Amniotic epithelial cell (primary cell): ENCODE measurements at places on chromosomes 1 and 21.

GRCh38 chr1:94675373-94675772 is 133.8 kb upstream of the F3 start:
- peak; percentile 88 for DNase-seq

DNA sequence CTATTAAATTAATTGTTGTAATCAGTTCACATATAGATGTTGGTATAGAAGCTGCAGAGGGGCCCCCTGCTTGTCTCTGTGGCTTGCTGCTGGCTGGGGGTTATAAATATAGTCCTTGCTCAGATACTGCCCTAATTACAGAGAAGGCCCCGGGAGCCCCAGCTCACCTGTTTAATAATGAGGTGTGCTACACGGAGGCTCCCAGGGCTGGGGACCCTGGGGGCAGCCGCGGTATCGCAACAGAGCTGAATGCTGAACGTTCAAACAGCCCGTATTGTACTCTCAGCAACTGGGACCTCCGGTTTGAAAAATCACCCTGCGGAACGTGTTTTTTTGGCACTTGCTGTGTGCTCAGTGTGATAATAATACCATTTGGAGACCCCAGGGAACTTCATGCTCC is 309.3 kb downstream of the CAMTA1 start:
- no peak for DNase-seq

DNA sequence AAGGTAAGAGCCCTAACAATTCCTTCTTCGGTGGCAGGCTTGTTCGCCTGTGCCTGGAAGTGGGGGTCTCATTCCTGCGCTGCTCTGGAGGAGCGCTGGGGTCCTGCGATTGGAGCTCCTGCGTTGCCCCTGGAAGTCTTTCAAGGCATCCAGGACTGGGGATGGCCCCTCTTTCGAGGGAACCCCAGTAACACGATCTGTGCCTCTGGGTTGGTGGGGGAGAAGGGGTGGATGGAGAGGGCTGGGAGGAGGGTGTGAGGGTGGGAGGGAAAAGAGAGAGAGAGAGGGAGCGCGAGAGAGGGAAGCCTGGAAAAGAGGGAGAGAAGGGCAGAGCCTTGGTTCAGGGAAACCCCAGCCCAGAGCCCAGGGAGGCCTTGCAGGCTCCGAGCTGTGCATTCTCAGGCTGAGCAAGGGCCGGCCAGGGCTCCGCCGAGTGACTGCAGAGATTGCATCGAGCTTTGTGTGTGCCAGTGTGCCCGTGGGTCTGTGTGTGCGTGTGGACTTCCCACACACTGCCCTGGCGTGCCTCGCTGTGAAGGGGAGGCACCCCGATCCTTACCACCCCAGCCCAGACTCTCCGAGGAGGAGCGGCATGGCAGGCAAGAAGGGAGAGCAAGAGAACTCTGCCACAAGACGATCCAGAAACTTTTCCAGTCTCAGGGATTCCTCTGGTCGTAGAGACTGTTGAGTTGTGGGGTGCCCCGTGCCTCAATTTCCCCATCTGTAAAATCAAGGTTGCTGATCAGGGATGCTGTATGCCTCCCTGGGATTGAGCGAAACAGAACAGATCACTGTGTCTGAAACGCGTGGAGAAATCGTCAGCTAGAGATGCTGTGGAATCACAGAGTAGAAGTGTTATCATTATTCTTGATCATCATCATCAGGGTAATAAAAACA is 619 bp downstream of the BCL9 start:
- peak; percentile 51 for DNase-seq

DNA sequence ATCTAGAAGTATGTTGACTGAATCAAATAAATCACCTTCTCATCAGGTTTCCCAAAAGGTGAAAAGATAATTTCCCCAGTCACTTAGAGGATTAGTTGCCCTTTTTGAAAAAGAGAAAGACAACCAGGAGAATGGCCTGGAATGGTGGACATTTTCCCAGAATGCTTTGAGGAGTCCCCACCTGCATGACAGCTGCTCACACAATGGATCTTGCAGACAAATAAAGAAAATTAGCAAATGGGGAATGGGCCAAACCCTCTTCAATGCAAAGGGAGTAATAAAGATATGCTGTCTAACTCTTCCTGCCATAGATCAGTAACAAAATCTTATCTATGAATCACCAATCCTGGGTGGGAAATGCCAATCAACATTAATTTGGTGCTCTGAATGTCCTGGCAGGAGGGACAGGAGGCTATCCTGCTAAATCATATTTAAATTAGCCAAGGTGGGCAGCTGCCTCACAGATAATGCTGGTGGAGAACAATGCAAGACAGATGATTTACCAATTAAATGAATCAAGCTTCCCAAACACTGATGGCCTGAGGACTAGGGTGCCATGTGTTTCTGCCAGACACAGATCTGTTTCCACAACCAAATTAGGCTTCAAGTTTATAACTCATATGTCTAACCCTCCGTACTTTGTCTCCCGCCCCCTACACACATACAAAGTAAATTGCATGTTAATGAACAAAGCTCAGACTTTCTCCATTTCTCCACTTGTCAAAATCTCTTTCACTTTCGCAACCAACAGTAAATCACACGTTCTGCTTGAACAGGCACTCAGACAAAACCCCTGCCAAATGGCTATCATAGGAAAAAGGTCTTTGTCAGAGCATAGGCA is 488.0 kb upstream of the PLXNA2 start:
- no peak for DNase-seq

DNA sequence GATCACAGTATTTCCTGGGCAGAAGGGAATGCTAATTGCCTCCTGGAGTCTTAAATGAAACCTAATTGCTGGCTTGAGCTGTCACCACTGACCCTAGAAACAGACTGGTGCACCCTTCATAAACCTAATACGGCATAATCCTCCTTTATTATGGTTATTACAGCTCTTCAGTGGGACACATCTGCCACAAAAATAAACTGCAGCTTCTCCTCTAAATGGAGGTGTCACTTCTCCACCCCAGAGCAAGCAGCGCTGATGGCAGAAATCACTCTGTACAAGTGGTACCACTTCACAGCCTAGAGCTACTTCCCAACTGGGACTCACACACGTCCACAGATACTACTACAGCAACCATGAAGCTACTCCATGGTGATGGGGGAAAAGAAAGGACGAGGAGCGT is 11.1 kb downstream of the PTPN14 start:
- no peak for DNase-seq

DNA sequence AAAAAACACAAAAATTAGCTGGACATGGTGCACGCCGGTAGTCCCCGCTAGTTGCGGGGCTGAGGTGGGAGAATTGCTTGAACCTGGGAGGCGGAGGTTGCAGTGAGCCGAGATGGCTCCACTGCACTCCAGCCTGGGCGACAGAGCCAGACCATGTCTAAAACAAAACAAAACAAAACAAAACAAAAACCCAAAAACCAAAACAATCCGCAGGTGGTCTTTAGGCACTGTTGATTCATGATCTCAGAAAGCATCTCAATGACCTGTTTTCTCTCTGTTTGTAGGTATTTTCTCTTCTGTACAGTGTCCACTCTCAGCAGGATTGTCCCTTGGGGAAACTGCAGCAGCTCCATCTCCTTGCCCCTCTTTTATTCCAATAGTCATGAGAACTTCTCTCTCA is 74.9 kb upstream of the ADGRL2 start:
- DNase-seq = no peak

DNA sequence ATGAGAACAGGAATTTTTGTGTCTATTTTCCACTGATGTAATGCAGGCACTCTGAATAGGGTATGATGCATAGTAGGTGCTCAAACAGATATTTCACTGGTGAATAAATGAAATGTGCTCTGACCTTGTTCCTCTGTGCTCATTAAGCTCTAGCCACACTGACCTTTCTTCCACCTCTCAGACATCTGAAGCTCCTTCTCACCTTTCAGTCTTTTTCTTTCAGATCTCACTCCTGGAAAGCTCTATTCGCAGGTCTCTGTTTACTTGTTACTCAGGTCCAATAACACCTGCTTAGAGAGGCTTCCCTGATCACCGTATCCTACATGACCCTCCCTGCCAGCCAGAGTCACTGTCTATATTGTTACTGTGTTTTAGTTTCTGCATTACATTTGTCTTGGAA is 59.2 kb upstream of the IVNS1ABP start:
- no peak for DNase-seq

DNA sequence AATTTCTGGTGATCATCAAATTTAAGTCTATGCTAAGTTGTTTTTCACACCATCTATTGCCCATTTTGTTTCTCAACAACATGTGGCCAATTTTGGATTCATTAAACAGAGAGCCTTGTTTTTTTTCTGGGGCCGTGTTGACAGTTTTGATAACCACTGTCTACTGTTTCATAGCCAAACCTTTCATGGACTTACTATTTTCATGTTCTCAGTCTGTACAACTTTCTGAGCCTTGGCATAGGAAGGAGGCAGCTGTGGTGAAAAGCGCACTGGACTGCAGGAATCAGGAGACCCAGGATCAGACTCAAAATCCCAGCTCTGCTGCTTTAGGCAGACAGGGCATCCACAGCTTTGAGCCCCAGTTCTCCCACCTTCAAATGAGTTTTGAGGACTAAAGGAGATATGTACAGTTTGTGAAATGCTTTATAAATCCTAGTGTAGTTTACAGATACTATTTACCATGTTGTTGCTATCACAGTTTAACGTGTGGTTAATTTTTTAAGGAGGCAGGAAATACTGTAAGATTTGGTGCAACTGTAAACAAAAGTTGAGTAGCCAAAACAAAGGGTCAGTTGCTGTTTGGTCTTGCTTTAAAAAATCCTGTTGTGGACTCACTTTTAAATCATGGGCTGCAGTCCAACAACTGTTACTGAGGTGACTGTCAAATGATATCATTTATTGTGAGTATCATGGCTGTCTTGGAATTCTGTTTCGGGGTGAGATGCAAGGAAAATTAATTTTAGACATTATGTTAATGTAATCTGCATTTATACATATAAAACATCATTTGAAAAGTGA is 2.9 kb downstream of the MACO1 start:
- DNase-seq = no peak

DNA sequence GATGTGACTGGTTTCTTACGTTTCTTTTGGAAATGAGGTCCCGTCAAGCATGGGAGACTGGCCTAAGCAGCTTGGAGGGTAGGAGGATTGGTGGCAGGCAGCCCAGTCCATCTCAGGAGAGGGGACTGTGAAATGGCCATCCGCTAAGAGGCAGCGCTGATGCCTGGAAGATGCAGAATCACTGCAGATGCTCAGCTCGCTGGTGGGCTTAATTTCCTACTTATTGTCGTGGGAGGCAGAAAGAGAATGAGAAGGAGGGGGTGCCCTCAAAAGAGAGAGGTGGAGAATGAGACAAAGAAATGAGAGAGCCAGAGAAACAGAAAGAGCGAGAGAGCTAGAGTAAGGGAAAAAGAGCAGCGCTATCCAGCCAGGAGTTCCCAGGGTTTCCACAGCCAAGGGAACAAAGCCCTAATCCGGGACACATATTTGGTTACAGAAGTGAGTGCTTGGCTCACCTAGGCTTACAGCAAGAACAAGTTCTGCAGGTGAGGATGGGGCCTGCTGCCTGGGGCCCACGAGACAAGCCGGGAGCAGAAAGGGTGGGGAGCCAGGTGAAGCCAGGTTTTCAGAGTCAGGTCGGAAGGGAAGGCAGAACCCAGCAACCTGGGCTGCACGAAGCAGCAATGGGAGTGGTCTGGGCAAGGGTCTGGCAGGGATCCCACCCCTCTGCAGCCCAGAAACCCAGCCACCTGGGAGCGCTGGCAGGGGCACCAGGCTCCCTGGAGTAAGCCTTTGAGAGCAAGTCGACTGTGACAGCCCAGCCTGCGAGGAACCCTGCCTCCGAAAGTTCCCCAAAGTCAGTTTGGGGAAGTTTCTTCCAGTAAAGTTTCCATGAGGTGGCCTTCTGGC is 5.8 kb downstream of the ECE1 start:
- DNase-seq = no peak

DNA sequence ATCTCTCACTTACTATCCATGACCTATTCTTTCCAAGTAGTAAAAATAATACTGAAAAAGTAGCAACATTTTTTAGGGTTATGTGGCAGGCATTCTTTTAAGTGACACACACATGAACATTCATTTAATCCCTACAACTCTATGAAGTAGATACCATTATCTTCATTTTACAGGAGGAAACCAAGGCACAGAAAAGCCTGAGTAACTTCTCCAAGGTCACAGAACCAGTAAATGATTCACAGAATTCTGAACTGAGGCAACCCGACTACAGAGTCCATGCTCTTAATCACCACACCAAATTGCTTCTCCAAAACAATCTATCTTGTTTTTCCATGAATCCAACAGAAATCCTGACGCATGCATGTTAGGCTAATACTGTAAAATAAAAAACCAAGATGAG is 17.5 kb downstream of the FUBP1 start:
- DNase-seq = peak; percentile 78

GRCh38 chr1:225519166-225519863 is 91.5 kb upstream of the LBR start:
- peak; percentile 22 for DNase-seq

DNA sequence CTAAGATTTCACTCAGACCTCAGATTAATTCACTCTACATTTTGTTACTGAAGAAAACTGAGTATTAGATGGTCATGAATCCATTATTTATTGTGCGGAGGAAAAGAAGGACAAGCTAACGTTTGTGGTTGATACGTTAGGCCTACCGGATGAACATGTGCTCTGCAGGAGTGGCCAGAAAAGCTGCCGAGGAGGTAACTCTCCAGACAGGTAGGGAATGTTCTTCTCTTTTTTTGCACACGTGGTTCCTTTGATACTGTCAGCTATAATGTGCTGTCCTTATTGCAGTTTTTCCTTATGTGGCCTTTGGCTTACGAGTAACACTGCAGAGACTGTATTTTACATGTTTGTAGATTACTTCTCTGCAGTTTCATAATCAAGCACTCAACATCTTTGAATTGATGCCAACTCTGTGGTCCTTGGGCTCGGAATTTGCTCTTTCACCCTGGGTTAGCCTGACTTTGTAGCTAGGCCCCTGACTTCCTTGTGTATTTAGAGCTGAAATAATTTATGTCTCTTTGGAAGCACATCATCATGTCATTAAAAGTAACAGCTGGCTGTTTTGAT is 13.6 kb downstream of the MTR start:
- peak; percentile 81 for DNase-seq

- DNase-seq = no peak
Observed at GRCh38 chr1:232263452-232263851, 366.5 kb downstream of the SIPA1L2 start.

- DNase-seq = no peak
Observed at GRCh38 chr1:27915082-27915575, 19.7 kb upstream of the SMPDL3B start.

DNA sequence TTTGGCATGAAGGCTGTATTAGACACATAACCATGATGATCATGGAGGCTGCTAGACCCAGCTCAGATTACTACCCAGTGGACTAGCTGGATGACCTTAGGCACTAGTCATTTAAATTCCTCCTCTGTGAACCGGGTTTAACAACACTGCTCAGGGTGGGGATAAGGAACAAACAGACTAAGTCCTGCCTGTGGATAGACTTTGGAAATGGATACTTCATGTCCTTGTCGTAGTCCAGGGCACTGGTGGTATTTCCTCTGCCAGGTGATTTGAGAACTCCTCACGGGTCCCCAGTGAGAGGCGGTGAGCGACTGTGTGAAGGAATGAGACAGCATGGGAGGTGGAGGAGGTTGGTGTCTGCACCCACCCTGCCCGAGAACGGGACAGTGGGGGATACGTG is 72.9 kb upstream of the SELENON start:
- DNase-seq = no peak

- peak; percentile 81 for DNase-seq
Observed at GRCh38 chr1:28144203-28145135, 32.0 kb downstream of the PTAFR start.
